ENCODE measurements at places on chromosomes 6 and 20. TPM values are rescaled to one million over a fixed set of nuclear protein-coding genes. Genes with fewer than 3 reads are reported as not detected.

GRCh38 chr20:10863337-10864060 is 189.7 kb upstream of the JAG1 start:
- H3K4me3 ChIP-seq, result no peak overlapping the region
- no peak overlapping the region for H3K27ac ChIP-seq
- H3K4me1 ChIP-seq, result no peaks in the 10 kb centered on the region
- no peak for DNase-seq
- no peaks in the 10 kb centered on the region for H3K27me3 ChIP-seq
- no peaks in the 10 kb centered on the region for H3K36me3 ChIP-seq

GRCh38 chr6:143346004-143346403 is 104.5 kb downstream of the ADAT2 start:
- no peak for DNase-seq
- H3K4me3 ChIP-seq, result no peak overlapping the region
- H3K4me1 ChIP-seq, result no peaks in the 10 kb centered on the region
- H3K27me3 ChIP-seq, result no peaks in the 10 kb centered on the region
- H3K36me3 ChIP-seq, result peaks cover under 1% of the 10 kb centered on the region

DNA sequence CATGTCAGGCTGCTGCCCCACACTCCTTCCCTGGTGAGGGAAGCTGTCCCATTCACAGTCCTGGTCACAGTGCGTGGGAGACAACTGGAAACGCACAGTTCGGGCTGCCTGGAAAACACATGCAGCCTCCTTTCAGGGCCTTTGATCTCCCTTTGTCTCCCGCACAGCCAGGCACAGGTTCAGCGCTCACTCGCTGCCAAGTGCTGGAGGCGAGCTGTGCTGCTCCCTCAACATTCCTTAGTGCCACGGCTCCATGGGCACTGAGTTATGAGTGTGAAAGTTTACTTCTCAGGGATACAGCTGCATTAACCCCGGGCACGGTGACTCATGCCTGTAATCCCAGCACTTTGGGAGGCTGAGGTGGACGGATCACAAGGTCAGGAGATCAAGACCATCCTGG is 9.1 kb downstream of the YTHDF1 start:
- peaks cover 5% of the 10 kb centered on the region for H3K36me3 ChIP-seq
- H3K27me3 ChIP-seq, result no peaks in the 10 kb centered on the region
- DNase-seq, result no peak
- no peak overlapping the region for H3K27ac ChIP-seq
- H3K4me1 ChIP-seq, result peaks cover 11% of the 10 kb centered on the region

GRCh38 chr20:3431109-3431508 is 23.6 kb upstream of the DNAAF9 start:
- H3K4me3 ChIP-seq, result no peak overlapping the region
- H3K27ac ChIP-seq, result no peak overlapping the region
- peaks cover 18% of the 10 kb centered on the region for H3K27me3 ChIP-seq
- H3K4me1 ChIP-seq, result peaks cover under 1% of the 10 kb centered on the region
- DNase-seq, result no peak

DNA sequence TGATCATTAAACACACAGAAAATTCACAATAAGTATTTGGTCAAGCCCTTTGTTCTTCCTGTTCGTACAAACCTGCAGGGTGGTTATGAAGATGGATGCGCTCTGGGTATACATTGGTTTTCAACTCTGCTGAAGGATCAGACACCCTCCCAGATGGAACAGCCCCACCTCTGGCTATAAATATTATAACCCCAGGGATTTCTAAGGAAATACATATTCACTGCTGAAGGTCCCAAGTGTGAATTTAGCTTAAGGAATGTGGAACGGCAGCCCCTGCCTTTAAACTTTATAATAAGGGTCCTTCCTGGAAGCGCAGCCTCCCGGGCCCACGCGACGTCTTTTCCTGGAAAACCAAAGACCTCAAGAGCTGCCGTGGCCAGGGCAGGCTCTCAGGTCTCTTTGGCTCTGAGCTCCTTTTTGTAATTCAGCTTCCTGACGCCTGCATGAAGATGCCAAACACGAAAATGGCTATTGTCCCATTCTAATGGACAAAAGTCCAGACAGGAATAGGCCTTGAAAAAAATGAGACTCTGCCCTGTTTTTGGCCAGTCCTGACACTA is 172.4 kb upstream of the SSTR4 start:
- H3K4me3 ChIP-seq, result no peak overlapping the region
- no peak overlapping the region for H3K27ac ChIP-seq
- no peaks in the 10 kb centered on the region for H3K4me1 ChIP-seq

DNA sequence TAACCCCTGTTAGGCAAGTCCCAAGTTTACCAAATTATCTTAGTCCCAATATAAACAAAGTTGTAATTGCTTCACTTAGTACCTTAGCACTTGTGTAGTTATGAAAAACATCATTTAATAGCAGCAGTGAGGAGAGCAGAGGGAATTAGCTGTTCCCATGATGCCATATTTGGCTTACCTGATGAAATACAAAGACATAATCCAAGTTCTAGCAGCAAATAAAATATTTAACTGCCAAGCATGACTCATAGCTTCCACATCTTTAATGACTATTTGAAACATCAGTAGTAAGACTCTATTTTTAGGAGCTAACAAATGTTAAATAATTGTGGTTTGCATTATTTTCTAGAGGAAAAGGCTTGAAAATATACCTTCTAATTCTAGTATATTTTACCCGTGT is 94.0 kb upstream of the MCHR2 start:
- no peak overlapping the region for H3K4me3 ChIP-seq
- no peaks in the 10 kb centered on the region for H3K4me1 ChIP-seq
- DNase-seq, result no peak
- H3K27me3 ChIP-seq, result no peaks in the 10 kb centered on the region
- H3K27ac ChIP-seq, result no peak overlapping the region
- H3K36me3 ChIP-seq, result no peaks in the 10 kb centered on the region

DNA sequence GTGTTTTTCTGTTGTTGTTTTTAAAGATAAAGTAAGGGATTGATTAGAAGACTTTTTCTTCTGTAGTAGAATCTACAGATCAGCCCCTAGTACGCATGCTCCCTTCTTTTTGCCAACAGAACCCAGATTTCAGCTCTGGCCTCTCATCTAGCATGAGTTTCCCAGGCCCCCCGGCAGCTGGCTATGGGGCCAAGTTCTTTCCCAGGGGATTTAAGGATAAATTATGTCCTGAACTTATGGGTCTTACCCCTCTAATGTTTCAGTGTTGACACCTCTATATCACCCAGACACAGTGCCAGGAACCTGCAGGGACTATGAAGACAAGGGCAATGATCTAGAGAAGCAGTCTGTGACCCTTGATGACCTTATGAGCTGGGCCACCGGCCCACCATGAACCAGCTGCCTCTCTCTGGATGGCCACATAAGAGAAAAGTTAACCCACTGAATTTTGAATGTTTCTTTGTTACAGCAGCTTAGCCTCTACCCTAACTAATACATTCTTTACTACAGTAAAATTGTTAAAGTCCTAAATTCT is 150.5 kb downstream of the UNC5CL start:
- no peak for DNase-seq
- H3K4me3 ChIP-seq, result no peak overlapping the region
- H3K36me3 ChIP-seq, result no peaks in the 10 kb centered on the region
- H3K27ac ChIP-seq, result no peak overlapping the region
- H3K27me3 ChIP-seq, result peaks cover 2% of the 10 kb centered on the region

DNA sequence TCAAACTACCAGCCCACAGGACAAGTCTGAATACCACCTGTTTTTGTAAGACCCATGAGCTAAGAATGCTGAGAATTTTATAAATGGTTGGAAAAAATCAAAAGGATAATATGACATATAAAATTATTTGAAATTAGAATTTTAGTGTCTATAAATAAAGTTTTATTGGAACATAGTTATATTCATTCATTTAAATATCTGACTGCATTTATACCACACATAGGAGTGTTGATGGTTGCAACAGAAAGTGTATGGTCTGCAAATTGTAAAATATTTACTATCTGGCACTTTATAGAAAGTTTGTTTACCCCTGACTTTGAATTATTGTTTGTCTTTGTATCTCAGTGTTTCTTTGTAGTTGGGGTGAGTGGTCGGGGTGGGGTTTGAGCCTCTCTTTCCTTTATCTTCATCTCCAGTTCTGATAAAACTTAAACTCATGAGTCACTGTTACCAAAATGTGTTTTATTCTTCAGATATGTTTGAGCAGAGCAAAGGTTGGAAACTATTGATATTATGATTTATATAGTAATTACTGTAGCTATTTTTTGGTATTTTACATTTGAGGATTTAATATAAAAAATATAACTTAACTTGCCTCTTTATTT is 55.5 kb downstream of the CD2AP start:
- peaks cover 44% of the 10 kb centered on the region for H3K36me3 ChIP-seq
- no peak overlapping the region for H3K27ac ChIP-seq
- H3K27me3 ChIP-seq, result no peaks in the 10 kb centered on the region
- DNase-seq, result no peak
- H3K4me1 ChIP-seq, result peaks cover 9% of the 10 kb centered on the region

- no peaks in the 10 kb centered on the region for H3K4me1 ChIP-seq
- H3K4me3 ChIP-seq, result no peak overlapping the region
- H3K36me3 ChIP-seq, result no peaks in the 10 kb centered on the region
- H3K27ac ChIP-seq, result no peak overlapping the region
- peaks cover 2% of the 10 kb centered on the region for H3K27me3 ChIP-seq
Measured at GRCh38 chr6:15800841-15801617, 138.2 kb upstream of the DTNBP1 start.

- peak overlapping the region; percentile 86 for H3K4me3 ChIP-seq
- peaks cover 11% of the 10 kb centered on the region for H3K4me1 ChIP-seq
- peaks cover 18% of the 10 kb centered on the region for H3K36me3 ChIP-seq
Measured at GRCh38 chr6:43508481-43509141, 1.5 kb downstream of the LRRC73 start.

GRCh38 chr6:88641178-88641903 is 322.1 kb downstream of the RNGTT start:
- H3K36me3 ChIP-seq, result peaks cover 1% of the 10 kb centered on the region
- H3K27me3 ChIP-seq, result no peaks in the 10 kb centered on the region
- no peaks in the 10 kb centered on the region for H3K4me1 ChIP-seq
- no peak overlapping the region for H3K4me3 ChIP-seq
- DNase-seq, result no peak
- H3K27ac ChIP-seq, result no peak overlapping the region

GRCh38 chr20:61801857-61802442 is 263.7 kb downstream of the TAF4 start:
- DNase-seq, result no peak
- H3K4me3 ChIP-seq, result no peak overlapping the region

DNA sequence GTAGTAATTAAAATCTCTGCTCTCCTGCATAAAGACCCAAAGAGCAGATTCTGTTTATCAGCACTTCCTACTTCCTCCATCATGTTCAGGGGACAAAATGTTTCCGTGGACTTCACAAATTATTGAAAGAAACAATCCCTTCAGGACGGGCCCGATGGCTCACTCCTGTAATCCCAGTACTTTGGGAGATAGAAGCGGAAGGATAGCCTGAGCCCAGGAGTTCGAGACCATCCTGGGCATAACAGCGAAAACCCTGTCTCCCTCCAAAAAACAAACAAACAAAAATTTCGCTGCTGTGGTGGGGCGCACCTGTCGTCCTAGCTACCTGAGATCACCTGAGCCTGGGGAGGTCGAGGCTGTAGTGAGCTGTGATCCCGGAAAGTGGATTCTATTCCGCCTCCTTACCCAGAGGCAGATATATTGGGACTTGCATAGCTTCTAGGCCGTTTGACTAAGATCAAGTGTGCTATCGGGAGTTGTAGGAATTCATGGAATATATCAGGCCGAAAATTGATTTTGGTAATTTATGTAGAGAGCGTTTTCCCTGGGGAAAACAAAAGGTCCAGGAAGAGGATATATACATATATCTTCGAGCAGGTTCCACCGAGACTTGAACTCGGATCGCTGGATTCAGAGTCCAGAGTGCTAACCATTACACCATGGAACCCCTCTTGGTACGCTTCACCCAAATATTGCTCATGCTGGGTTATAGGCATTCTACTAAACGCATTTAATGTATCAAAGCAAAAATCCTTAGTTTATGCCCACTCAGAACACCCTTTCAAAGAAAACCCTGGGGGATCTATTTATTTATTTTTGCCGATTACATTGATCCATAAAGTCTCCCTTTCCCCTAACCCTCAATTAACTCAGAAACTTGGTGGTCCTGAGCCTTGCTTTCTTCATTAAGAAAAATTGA is 74.5 kb upstream of the ZNF184 start:
- peaks cover 24% of the 10 kb centered on the region for H3K4me1 ChIP-seq
- H3K27ac ChIP-seq, result no peak overlapping the region
- peak overlapping the region; percentile 68 for H3K4me3 ChIP-seq
- no peak for DNase-seq

DNA sequence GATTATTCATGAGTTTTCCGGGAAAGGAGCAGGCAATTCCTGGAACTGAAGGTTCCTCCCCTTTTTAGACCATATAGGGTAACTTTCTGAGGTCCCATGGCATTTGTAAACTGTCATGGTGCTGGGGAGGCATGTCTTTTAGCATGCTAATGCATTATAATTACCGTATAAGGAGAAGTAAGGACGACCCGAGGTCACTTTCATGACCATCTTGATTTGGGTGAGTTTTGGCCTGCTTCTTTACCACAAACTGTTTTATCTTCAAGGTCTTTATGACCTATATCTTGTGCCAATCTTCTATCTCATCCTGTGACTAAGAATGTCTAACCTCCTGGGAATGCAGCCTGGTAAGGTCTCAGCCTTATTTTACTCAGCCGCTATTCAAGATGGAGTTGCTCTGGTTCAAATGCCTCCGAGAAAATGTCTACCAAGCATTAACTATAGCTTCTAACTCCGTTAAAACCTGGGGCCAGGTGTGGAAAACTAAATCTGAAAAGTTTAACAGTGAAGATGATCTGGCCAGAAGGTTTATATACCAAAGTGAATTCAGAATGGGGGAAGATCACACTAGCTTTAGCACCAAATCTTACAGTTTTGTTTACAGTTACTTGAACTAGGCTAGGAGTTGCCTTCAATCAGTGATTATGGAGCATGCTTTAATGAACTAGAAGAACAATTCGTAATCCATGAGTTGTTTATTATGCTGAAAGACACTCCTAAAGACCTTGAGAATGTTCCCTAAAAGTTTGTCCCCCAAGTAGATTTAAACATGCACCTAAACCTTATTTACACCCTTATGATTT is 80.0 kb upstream of the TOP1 start:
- H3K4me3 ChIP-seq, result no peak overlapping the region
- no peaks in the 10 kb centered on the region for H3K36me3 ChIP-seq
- H3K27ac ChIP-seq, result no peak overlapping the region
- DNase-seq, result no peak
- H3K27me3 ChIP-seq, result peaks cover 16% of the 10 kb centered on the region
- peaks cover 4% of the 10 kb centered on the region for H3K4me1 ChIP-seq

- no peak overlapping the region for H3K4me3 ChIP-seq
- DNase-seq, result no peak
- H3K4me1 ChIP-seq, result peaks cover 20% of the 10 kb centered on the region
- H3K36me3 ChIP-seq, result peaks cover 14% of the 10 kb centered on the region
Measured at GRCh38 chr6:13380761-13381160, 52.4 kb upstream of the TBC1D7 start.

- H3K27ac ChIP-seq, result peak overlapping the region; percentile 93
- H3K4me1 ChIP-seq, result peaks cover 38% of the 10 kb centered on the region
- peaks cover 21% of the 10 kb centered on the region for H3K36me3 ChIP-seq
Measured at GRCh38 chr6:149271348-149272340, 45.9 kb upstream of the TAB2 start.

GRCh38 chr20:52895701-52896100 is 76.5 kb upstream of the TSHZ2 start:
- H3K4me3 ChIP-seq, result no peak overlapping the region
- H3K36me3 ChIP-seq, result peaks cover 2% of the 10 kb centered on the region
- H3K27ac ChIP-seq, result no peak overlapping the region
- no peak for DNase-seq
- peaks cover 16% of the 10 kb centered on the region for H3K27me3 ChIP-seq

The TSBP1 gene
- not detected for total RNA-seq

The PHACTR1 gene
- total RNA-seq, result 0.79 TPM

The BMP6 gene
- not detected for total RNA-seq

The NRN1 gene
- total RNA-seq, result 54.8 TPM

The KHDRBS2 gene
- total RNA-seq, result not detected

The LATS1 gene
- 37.7 TPM for total RNA-seq

The LY86 gene
- 5.5 TPM for total RNA-seq

The FKBP1C gene
- total RNA-seq, result 0.94 TPM

The CRIP3 gene
- 0.62 TPM for total RNA-seq

The RSPH3 gene
- total RNA-seq, result 2.7 TPM
